ENCODE measurements at places on chromosomes 13 and 19. TPM values are rescaled to one million over a fixed set of nuclear protein-coding genes. Genes with fewer than 3 reads are reported as not detected.

HS6ST3 gene
- total RNA-seq: not detected

DNA sequence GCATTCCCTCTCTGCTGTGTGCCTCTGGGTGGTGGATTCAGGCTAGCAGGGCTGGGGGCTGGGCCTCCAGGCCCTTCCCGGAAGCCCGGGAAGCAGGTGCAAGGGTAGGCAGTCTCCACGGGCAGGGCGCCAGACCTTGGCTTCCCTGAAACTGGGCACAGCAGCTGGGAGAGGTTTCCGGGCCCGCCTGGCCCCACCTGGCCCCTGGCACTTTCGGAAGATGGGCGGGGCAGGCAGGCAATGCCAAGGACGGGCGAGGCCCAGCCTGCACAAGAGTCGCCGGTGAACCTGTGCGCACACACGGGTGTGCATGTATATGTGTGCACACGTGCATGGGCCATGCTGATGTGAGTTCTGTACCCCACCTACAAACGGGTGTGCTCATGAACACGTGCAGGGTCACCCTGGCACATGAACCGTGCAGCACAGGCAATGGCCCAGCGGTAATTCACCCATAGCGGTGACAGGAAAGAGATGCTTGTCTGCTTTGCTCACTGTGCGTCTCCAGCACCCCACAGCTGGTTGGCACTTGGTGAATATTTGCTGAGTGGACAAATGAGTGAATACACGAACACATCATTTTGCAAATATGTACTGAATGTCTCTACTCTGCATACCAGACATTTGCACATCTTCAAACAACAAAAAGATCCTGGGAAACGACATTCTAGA is 15.3 kb downstream of the GADD45B start:
- no peak for DNase-seq

- DNase-seq: no peak
Observed at GRCh38 chr19:48660852-48661710, 11.7 kb downstream of the NTN5 start.

- no peak for DNase-seq
Observed at GRCh38 chr19:43569657-43570056, 5.7 kb downstream of the XRCC1 start.

DNA sequence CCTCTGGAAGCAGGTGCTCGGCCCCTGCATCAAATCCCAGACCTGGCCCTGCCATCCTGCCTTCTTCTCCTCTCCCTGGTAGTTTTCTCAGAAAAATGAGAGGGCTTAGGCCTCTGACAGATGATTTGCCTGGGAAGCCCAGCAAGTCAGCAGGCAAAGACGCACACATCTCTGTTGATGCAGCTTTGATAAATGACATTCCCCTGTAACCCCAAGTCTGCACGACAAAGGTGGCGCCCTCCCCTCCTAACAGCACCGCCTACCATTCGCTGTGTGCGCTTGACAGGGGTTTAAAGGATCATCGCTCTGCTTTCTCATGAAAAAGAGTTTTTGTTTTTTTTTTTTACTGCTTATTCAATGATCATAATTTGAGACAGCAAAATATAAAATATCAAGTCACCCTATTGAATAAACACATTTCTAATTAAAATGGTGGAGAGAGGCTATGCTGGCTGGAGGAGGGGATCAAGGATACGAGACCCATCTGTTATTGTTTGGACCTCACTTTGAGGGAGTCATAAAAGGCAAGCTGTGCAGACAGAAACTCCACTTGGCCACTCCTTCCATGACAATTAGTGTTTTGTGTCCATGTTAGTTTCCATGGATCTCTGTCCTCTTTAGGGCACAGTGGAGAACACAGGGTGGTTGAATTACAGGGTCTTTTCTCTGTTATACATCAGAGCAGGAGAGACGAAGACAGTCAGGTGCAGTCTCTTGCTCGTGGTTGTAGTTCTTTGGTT is 126.1 kb downstream of the FGF9 start:
- no peak for DNase-seq

DNA sequence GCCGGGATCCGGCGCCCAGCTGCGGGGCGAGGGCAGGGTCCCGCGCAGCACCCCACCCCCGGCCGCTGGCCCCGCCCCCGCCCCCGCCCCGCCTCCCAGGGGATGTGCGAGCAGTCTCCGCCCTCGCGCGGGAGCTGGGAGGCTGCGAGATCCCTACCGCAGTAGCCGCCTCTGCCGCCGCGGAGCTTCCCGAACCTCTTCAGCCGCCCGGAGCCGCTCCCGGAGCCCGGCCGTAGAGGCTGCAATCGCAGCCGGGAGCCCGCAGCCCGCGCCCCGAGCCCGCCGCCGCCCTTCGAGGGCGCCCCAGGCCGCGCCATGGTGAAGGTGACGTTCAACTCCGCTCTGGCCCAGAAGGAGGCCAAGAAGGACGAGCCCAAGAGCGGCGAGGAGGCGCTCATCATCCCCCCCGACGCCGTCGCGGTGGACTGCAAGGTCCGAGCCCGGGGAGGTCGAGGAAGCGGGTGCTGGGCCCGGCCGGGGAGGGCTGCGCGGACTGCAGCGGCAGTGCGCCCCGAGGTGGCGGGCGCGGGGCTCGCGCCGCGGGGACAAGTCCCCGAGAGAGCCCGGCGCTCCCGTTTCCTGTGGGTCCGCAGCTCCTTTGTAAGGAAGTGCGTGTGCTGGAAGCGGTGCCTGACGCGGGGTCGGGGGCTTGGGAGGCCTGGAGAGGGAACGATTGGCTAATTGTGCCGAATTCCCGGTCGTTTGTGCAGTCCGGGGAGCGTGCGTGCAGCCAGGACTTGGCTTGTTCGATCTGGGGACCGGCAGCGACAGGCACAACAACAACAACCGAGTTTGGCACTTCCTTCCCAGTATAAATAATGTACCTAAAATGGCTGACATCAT is at the start of gene ITM2B:
TSS of gene ITM2B (plus strand) at position 161 of the 843 bp plus-strand sequence. CDS start at position 316, 155 bp downstream.
- DNase-seq: peak; percentile 89

DNA sequence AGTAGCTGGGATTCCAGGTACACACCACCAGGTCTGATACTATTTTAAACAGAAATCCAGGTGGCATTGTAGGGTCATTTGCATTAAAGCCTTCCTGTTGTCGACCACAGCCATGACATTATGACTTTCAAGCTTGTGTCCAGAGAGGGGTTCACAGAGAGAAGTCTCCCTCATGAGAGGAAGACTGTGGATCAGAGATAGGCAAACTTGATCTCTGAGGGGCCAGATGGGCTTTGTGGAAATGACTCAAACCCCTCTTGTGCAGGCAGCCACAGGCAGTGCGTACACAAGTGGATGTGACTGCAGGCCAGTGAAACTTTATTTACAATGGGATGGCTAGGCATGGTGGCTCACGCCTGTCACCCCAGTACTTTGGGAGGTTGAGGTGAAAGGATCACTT is 27.8 kb upstream of the F2RL3 start:
- no peak for DNase-seq

DNA sequence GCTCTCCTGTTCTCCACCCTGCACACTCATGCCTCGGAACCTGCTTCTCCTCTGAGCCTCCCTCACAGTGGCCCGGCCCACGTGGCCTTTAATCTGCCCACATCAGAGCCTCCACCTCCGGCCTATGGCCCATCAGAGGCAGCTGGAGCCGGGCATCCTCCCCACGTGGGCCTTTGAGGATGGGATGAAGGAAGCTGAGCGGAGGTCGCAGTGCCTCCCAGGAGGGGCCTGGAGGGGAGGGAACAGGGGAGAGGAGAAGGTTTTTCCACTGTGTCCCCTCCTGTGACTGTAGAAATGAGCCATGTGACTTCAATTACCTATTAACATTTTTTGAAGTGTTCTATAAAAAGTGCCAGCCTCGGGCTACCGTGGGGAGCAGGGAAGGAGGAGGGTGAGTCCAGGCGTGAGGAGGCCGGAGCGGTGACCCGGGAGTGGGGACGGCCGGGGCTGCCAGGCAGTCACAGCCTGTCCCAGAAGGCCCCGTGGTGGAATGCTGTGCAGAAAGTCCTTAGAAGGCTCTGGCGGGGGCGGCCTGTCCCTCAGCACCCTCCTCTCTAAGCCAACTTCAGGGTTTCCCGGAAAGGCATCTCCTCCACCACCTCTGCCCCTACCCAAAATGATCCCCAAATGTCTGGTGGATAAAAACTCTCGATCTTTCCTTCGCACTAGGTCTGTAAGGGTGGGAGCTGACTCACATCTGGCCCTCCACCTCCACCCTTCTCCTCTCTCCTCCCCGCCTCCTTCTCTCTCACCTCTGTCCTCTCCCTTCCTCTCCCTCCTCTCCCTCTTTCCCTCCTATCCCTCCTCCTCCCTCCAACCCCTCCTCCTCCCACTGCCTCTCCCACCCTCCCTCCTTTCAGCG is 24.8 kb upstream of the SLC1A5 start:
- DNase-seq: no peak

All from osteocyte (in vitro differentiated cells).